ENCODE measurements at places on chromosomes 2 and 18.

DNA sequence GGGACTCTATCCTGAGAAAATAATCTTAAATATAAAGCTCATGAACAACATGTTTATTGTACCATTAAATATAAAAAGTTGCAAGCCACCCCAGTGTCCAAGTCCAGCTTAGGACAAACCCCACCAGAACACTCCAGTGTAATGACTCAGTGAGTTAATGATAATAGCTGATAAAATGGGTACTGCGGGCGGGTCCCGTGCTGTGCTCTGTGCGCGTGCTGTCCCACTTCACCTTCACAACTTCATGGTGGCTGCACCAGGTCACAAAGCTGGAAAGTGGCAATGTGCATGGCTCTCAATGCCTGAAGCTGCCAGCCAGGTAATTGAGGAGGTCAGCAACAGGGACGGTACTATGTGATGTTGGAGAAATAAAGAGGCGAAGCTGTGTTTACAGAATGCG, 18.6 kb downstream of the DGKD start:
- no peak for DNase-seq

GRCh38 chr2:183157131-183157530, 32.9 kb downstream of the NUP35 start:
- DNase-seq, result no peak

- no peak for DNase-seq
Measured at GRCh38 chr18:39675368-39675767, 2109.8 kb upstream of the CELF4 start.

GRCh38 chr2:234355808-234356365, 141.0 kb downstream of the ARL4C start:
- DNase-seq, result no peak

DNA sequence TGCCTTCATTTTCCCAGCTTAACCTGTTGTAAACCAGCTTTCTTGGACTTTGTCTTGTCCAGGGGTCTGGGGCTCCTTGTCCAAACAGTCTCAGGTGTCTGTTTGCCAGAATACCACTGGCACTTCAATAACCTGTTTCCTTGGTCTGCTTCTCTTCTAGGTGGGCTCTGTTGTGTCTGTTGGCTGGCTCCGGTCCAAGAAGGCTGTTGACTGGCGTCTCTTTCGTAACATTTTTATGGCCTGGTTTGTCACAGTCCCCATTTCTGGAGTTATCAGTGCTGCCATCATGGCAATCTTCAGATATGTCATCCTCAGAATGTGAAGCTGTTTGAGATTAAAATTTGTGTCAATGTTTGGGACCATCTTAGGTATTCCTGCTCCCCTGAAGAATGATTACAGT, 17.0 kb downstream of the SLC20A1 start:
- no peak for DNase-seq

- no peak for DNase-seq
Measured at GRCh38 chr2:158006961-158007719, 94.5 kb upstream of the UPP2 start.

DNA sequence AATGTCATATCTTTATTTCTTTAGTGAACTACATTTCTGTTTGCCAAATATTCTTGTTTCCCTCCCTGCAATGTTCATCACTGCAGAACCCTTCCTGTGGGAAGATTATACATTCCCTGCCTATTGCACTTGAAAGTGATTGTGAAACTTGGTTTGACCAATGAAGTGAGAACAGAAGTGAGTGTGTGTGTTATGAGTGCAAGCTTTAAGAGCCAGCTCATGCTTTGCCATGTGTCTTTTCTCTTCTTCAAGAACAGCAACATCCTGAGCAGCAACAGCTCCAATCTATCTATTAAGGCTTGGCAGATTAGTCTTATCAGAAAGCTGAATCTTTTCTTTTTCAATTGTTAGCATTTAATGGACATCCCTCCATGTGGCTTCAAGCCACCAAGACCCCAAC, 42.0 kb upstream of the UBE2E3 start:
- no peak for DNase-seq

DNA sequence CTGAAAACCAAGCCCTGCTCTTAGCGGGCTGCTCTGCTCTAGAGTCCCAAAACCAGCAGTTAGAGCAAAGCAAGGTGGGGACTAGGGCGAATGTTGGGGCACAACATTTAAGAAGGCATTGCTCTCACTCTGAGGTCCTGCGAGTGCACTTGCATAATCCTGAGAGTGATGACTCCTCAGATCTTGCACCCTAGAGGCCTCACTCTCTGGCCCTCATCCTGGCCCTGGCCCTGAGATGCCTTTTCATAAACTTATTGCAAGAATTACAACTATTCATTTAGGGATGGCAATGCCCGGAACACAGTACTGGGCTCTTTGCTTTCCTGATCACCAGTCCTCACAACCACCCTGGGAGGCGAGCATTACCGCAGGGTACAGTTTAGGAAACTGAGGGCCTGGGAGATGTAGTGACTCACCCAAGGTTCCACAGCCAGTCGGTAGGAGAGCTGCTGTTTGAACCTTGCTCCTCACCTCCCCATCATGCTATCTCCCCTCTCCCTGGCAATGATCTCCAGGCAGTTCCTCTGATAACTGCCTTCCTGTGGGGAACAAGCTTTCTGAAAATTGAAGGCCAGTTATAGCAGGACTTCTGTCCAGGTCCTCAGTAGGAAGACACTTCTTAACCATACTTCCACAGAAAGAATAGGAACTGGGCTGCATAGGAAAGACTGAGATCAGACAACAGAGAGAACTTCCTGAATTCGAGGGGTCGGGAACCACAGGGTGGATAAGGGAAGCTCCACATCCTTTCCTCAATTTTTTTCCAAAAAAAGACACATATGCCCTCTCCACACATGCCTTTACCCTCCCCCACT, 91.3 kb downstream of the TNS1 start:
- no peak for DNase-seq

GRCh38 chr2:45591073-45591472, 20.0 kb downstream of the SRBD1 start:
- DNase-seq, result no peak

DNA sequence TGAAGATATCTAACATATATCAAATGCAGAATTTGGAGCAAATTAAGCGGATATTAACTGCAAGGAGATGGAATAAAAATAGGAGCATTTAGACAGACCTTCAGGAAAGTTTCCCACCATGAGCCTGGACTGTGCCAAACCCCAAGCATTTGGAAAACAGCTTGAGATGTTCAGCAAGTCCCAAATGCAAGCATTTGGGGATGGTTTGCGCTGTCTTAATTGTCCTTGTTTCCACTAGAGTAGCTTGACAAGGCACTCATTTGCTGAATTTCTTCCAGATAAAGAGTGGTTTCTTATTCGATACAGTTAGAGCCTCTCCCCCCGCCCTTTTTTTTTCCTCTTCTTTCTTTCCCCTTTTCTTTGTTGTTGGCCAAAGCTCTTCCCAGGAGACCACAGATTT, 77.1 kb upstream of the CDC42EP3 start:
- no peak for DNase-seq

DNA sequence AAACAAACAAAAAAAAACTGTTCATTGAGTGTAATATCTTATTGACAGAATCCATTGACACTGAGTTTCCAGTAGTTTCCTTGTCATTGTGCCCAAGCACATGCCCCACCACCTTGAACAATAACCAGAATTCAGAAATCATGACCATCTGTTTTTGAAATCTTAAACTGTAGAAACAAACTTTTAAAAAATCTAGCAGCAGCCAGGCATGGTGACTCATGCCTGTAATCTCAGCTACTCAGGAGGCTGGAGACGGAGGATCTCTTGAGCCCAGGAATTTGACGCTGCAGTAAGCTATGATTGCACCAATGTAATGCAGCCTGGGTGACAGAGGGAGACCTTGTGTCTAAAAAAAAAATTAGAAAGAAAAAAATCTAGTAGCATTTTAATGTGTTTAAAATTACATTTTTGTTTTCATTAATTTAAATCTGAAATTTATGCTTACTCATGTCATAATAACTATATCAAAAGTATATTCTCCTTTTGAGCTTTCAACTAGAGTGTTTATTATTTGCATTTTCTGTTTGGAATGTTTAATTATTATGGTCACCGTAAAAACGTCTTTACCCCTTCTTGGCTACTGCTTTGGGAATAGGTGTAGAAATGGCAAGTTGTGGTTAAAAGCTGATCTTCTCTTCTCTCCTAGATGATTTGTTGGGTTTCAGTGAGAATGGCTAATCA, 25.2 kb upstream of the STON1 start:
- DNase-seq, result no peak

DNA sequence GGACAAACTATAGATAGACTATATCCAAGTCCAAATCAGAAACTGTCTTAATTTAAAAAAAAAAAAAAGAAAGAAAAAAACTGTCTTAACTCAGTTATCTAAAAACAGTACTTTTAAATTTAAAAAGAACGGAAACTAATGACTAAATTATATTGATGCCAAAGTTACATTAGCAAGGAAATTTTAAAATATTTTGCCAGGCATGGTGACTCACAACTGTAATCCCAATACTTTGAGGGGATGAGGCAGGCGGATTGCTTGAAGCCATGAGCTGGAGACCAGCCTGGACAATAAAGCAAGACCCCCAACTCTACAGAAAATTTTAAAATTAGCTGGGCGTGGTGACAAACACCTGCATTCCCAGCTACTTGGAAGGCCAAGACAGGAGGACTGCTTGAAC, 30.9 kb downstream of the MEMO1 start:
- DNase-seq, result no peak

GRCh38 chr2:179546656-179547055, 282.0 kb upstream of the SESTD1 start:
- DNase-seq, result no peak

DNA sequence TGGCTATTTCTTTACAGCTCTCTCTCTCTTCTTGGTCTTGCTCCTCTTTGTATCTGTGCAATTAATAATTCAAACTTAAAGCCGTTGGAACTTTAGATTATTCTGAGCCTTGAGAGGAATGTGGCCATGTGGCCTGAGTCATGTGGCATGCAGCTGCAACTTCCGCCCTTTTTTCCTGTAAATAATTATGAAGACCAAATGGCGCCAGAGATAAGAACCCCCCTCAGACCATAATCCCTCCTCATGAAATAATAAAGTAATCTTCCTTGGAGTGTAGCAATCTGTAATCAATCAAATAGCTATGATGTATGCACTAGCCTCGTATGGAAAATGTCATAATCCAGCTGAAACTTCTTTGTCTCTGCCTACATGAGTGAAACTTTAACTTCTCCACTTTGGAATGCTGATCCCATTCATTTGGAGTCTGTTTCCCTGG, 13.5 kb upstream of the TWSG1 start:
- DNase-seq, result no peak

DNA sequence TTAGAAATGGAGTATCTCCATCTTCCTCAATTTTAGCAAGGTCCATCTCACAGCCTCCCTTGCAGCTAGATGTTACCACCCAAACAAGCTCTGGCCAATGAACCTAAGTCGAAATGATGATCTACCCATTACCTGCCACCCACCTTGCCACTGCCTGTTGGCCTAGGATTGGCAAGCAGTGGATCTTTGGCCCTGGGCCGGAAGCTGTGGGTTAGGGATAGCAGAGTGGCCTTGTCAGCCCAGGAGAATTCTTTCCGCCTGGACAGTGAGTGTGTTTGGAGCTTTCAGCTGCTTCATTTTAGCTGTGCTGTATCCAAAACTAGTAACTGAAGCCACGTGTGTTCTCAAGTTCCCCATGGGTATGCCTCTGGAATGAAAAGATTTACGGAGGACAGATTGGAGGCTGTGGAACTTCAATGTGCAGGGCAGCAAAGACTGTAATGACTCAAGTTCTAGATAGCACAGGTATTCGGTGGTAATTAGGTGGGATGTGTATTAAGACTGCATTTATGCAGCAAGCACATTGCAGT, 7.7 kb upstream of the PARD6G start:
- no peak for DNase-seq

DNA sequence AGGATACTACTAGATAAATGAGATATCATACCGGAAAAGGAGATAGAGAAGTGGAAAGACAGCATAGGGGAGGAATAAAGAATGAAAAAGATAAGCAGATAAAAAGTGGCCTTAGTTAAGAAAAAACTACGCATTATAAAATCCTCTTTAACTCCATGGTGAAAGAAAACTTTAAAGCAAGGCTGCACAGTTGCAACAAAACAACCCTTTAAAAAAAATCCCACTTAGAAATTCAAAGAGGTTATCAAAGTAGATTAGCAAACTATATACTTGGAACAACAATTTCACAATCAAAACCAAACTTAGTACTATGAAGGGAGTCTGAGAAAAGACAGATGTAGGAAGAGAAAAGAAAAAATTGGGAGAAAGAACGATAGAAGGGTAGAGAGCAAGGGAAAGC, 133.4 kb upstream of the OSR1 start:
- DNase-seq, result no peak

DNA sequence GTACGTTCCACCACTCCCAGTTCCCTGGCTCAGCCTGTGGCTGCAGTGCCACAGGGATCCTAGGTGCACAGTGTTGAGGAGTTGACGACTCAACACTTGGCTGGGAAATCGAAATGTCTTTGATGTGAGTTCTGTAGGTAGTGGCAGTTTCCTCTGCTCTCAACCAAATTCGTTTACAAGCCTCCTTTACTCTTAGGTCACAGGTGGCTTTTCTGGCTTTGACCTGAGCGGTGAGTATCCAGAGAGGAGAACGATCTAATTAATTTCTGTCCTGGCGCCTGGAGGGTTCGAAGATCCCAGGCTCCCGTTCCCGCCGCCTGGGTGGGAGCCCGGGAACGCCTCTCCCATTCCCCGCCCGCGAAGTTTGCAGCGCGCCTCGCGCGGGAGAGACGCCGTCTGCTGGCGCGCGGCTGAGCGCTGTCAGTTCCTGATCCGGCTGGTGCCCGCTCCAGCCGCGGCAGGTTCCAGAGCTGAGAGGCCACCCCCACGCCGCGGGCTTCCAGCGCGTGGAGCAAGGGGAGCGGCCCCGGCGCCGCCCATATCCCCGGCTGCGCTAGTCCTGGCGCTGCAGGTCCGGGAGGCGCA, at the start of gene LAMA3:
Gene LAMA3 (plus strand): TSS at position 423 of the 585 bp plus-strand sequence. CDS start 231 bp downstream, outside the sequence.
- no peak for DNase-seq

- DNase-seq, result no peak
Measured at GRCh38 chr2:37324536-37324785, 172 bp downstream of the PRKD3 start.

GRCh38 chr2:44689516-44689915, 252.0 kb upstream of the SIX3 start:
- no peak for DNase-seq

- DNase-seq, result no peak
Measured at GRCh38 chr2:64652231-64653108, 1.2 kb downstream of the SERTAD2 start.

- DNase-seq, result no peak
Measured at GRCh38 chr2:24122366-24123194, 554 bp downstream of the PFN4 start.

DNA sequence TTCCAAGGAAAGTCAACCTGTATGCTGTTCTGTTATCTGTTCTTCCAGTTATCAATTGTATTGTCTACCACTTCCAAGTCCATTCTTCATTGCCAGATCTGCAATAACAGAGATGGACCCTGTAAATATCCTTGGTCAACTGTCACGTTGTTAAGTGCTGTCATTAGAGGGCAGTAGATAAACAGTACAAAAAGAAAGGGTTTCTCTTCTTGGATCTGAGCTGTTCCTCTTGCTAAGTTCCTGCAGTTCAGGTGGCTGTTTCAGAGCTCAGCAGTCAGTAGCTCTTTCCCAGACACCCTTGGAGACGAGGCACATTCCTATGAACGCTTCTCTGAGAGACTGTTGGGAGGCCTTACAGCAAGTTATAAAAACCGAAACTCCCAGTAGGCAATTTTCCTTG, 957.1 kb upstream of the CHAC2 start:
- no peak for DNase-seq
